Activated CD4-positive, CD25-positive, alpha-beta regulatory T cell treated with anti-CD3 and anti-CD28 coated beads, Interleukin-2, amount 50 U/mL, for 72 hours (primary cell): ENCODE measurements at places on chromosomes 13 and 19.

- DNase-seq: peak; percentile 96
Observed at GRCh38 chr19:18542941-18543813, at the start of gene FKBP8. Gene FKBP8, minus strand, starts transcription at chr19:18543573. Its CDS starts 1,603 bp downstream, at chr19:18541970.

GRCh38 chr19:13984186-13984585, 21.9 kb downstream of the RFX1 start:
- no peak for DNase-seq

- DNase-seq: no peak
Observed at GRCh38 chr13:35354285-35354684, 122.2 kb downstream of the MAB21L1 start.

GRCh38 chr13:27504128-27504867, 53.9 kb upstream of the MTIF3 start:
- no peak for DNase-seq

DNA sequence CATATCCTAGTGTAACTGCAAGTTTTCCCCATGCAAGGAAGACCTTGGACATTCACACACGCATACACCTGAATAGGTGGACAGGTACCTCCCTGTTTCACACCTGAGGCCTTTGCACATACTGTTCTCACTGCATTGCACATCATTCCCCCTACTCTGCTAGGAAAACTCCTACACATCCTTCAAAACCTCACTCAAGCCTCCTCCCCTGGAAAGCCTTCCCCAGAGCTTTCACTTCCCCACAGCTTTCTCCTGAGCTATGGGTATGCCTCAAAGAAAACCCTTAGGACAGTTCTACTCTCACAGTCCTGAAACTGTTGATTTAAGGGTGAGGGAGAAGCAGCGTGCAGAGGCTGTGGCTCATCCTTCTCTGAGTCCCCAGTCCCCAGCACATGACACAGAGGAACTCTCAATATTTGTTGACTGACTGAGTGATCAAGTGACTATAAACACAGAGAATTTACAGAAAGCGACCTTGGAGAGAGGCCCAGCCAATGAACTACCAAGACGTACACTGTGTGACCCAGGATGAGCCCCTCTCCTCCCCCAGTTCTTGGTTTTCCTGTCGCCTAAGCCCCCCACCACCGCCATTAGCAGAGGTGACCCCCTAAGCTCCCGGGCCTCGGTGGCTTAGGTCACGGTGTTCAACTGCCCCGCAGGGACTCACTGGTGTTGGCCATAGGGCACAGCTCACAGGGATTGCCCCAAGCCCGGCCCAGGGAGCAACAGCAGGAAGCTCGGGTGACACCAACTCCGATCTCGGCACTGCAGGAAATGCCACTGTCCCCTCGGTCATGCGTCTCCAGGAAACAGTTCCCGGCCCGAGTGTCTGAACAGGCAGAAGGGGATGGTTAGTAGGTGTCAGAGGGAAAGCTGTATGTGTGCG, 40.6 kb downstream of the FBN3 start:
- no peak for DNase-seq

DNA sequence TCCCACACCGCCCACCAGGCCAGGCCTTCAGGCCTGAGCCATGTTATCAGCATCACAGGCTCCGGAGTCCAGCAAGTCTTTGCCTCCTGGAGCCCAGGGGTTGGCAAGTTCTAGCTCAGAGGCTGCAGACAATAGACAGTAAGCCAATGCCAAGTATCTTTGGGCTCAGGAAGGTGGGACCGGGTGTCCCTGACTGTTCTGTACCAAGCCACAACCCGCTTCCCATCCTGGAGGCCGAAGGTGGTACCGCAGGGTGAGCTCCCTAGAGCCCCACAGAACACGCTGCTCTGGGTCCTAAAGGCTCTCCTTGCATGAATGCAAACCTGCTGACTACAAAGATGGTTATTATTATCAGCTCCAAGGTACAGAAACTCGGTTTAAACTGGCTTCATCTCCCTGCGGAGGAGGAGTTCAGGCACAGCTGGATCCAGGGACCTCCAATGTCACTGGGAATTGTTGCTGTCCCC, 5.5 kb upstream of the FSTL3 start:
- no peak for DNase-seq

- no peak for DNase-seq
Observed at GRCh38 chr13:112325142-112325808, 50.9 kb upstream of the SPACA7 start.

GRCh38 chr13:76917095-76917494, 30.9 kb upstream of the KCTD12 start:
- DNase-seq: no peak

DNA sequence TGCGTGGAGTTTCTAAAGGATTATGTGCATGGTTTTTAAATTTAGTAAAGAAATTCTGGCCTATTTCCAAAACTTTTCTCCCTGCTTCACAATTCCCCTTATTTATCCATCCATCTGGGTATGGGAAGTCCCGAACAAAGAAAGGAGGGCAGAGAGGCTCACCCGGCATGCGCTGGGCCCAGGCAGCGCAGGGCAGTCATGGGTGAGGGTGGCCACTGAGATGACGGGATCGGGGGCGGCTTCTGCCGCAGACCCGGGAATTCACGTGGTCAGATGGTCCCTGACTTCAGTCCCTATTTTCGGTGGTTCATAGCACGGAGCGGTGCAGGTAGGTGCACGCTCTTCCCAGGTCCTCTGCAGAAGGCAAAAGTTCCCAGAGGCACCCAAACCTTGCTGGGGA, 14.5 kb downstream of the IRS2 start:
- no peak for DNase-seq

DNA sequence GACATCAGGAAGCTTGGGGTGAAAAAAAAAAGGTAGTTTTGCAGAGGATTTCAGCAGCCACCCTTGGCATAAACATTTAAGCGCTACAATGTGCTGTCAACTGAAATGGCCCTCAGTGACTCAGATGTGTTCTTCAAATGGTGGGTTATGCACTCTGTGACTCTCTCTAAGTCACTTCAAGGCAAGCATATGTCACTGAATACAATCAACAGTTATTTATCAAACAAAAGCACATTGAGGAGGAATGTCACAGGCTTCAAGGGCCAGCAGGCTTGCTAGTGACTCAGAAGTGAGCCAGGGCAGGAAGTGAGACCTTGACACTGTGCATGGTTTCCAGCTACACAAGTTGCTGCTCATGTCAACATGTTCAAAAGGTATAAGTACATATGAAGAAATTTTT, 523.7 kb upstream of the HTR2A start:
- no peak for DNase-seq

GRCh38 chr13:38590796-38591507, 95.9 kb upstream of the FREM2 start:
- no peak for DNase-seq

DNA sequence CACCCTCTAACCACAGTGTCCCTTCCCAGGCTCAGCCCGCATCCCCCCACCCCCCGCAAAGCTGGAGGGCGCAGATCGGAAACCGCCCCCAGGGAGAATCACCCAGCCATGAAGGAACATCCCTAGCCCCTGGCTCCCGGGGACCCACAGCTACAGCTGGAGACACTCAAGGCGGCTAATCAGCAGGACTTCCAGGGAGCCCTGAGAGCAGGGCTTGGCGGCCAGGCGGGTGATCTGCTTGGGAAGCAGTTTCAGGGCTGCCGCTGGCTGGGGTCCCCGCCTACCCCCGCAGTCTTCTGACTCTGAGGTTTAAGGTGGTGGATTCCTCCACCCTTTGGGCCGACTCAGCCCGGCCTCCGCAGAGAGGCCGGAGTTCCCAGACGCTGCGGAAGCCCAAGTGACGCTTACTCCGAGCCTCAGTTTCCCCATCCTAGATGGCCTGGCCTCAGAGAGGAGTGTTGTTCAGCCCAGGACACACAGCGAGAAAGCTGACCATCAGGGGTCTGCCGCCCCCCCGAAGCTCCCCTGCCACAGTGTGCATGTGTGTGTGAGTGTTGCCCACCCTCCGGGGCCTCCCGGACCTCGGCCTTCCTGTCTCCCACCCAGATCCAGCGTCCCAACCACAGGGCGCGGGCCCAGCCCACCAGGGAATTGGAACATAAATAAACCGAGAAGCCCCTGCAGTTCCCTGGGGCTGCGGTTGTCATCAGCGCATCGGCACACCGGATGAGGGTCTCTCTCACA, 9.8 kb downstream of the FUT6 start:
- no peak for DNase-seq

- no peak for DNase-seq
Observed at GRCh38 chr13:110546378-110546777, 15.1 kb downstream of the RAB20 start.

DNA sequence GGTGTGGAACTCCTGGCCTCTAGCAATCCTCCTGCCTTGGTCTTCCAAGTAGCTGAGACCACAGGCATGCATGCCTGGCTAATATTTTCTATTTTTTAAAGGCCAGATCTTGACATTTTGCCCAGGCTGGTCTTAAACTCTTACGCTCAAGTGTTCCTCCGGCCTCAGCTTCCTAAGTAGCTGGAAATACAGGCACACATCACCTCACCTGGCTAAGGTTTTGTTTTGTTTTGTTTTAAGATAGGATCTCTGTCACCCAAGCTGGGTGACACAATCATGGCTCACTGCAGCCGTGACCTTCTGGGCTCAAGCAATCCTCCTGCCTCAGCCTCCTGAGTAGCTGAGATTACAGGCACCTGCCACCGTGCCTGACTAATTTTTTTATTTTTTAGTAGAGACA, 5.5 kb upstream of the RLN3 start:
- no peak for DNase-seq

- no peak for DNase-seq
Observed at GRCh38 chr19:45577111-45577905, 7.3 kb downstream of the OPA3 start.

GRCh38 chr13:76213423-76213904, 577.3 kb downstream of the LMO7 start:
- no peak for DNase-seq

DNA sequence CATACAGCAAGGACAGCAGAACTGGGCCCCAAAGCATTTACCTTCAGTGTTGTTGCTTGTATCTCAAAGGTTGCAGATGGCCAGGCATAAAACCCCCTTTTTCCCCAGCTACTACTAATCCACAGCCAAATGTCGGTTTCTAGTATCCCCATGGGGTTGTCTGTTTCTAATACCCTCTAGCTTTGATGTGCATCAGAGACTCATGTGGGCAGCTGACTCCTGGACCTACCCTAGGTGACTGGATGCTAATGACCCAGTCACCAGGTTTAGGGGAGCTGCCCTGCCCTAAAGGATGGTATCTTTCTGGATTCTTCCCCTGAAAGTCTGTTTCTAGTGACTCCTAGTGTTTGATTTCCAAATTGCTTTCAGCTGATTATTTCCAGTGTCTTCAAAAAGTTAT, 23.9 kb downstream of the TJP3 start:
- DNase-seq: no peak

GRCh38 chr13:80363890-80364503, 23.1 kb upstream of the SPRY2 start:
- no peak for DNase-seq

DNA sequence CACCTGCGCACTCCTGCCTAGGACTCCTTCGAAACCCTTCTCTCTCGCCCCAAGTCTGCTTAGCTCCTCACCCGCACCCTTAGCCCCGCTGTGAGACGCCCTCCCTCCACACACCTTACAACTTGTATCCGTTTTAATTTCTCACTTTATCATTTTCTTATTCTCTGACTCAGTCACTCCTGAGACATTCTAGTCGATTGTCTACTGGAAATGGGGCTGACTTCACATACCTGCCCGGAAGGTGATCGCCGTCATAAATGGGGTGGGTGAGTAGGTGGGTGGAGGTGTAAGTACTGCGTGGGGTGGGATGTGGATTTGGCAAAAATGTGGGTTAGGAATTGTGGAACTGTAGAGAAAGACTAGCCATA, 714 bp downstream of the NDFIP2 start:
- peak; percentile 59 for DNase-seq

- no peak for DNase-seq
Observed at GRCh38 chr13:33615436-33615835, 202.5 kb upstream of the RFC3 start.

DNA sequence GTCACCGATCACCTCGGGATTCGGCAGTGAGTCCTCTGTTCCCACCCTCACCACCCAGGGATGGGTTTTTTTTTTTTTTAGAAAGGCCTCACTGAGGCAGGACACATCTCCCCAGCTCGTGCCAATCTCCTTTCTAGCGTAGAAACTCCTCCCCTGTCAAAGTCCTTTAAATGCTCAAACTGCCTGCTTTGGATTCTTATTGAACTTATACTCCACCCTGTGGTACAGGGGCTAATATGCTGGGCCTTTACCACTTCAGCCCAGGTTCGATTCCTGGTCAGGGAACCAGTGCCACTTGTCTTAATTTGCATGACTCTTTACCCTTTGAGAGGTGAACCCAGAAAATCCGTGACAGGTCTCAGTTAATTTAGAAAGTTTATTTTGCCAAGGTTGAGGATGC, 8.3 kb upstream of the ZNF14 start:
- DNase-seq: no peak

DNA sequence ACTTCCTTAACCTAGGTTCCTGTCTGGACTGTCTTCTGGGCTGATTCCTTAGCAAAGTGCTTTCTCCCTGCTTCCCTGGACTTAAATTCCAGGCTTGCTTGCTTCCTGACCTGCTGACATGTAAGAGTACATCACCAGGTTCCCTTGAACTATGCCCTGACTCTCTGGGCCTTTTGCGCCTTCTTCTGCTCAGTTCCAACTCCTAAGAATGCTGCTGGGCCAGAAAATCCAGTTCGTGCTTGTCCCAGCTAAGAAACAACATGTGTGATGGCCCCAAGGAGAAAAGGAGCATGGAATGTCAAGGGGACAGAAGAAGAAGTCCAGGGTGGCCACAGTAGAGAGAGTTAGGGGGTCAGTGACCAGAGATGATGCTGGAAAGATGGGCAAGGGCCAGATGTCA, 42.6 kb upstream of the MBNL2 start:
- no peak for DNase-seq

DNA sequence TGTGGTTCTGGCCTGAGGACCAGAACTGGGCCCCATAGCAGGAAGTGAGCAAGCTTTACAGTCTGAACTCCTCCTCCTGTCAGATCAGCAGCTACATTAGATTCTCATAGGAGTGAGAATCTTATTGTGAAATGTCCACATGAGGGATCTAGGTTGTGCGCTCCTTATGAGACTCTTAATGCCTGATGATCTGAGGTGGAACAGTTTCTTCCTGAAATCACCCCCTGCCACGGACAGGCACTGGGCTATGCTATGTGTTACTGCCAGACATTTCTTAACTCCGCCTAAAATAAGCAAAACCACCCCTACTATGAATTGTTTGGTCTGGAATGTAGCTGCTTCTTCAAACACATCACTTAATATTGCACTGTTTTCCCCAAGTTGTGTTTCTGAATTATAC, 4.6 kb downstream of the FBXL3 start:
- no peak for DNase-seq

DNA sequence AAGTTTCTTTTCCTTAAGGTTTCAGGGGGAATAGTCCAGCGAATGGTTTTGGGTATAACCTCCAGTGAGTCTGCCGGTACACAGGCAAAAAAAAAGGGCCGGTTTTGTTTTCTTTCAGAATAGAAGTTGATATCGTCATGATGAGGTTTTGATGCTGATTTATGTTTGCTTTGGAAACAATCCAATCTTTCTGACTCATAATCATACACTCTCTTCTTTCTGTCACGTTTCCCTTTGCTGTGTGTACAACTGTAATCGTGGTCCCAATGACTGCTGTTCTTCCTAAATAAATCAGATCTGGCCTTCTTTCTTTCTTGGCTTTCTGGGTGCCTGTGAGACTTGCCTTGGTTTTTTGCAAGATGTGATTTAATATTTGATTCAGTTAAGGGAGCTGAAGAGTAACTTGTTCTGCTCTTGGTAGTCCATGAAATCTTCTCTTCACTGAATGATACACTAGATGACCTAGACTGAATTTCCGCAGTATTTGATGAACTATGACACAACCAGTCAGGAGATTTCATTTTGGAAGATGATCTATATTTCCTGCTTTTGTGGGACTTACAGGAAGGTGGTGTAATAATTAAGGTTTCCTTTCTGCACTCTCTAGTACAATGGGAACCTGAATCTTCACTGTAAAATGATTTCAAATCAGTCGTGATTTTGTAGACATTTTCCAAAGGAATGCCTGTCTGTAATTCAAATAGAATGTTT, 34.9 kb upstream of the METTL21C start:
- DNase-seq: no peak
